KG1 (cell line): ENCODE measurements at places on chromosomes 12 and 14.

GRCh38 chr12:2244013-2244861 is 191.4 kb downstream of the CACNA1C start:
- DNase-seq, result no peak

DNA sequence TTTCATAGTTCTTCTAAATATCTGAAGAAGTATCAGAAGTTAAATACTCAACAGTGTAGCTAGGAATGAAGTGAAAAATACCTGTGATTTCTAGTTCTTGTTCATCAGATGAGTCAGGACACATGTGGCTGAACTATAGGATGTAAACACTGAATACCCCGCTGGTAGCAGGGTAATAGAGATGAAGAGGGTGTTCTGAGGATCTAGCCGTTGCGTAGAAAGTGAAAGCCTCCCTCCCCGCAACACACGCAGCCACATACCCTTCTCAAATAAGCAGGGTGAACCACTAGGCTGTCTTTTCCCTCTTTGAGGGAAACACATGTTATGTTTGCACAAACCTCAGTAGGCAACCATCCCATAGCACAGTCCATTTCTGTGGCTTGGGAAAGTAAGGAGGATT is 16.4 kb upstream of the RNASE12 start:
- no peak for DNase-seq

GRCh38 chr12:43758247-43758727 is 303 bp downstream of the PUS7L start:
- DNase-seq, result no peak

DNA sequence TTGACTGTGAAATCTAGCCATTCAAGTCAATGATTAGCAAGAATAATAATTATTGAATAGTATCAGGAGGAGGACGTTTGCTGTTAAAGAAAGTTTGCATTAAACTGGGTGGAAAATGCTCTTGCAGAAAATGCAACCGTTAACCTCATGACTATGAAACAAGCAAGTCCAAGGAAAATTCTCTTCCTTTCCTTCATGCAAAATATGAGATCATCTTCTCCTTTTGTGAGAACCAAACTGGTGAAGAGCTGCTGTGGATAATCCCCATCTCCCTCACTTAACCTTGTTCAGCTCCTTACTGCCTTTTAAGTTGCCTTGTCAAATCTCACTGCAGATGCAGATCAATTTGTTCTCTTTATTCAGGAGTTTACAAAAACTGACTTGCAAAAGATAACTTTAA is 142.5 kb downstream of the BCAT1 start:
- no peak for DNase-seq

DNA sequence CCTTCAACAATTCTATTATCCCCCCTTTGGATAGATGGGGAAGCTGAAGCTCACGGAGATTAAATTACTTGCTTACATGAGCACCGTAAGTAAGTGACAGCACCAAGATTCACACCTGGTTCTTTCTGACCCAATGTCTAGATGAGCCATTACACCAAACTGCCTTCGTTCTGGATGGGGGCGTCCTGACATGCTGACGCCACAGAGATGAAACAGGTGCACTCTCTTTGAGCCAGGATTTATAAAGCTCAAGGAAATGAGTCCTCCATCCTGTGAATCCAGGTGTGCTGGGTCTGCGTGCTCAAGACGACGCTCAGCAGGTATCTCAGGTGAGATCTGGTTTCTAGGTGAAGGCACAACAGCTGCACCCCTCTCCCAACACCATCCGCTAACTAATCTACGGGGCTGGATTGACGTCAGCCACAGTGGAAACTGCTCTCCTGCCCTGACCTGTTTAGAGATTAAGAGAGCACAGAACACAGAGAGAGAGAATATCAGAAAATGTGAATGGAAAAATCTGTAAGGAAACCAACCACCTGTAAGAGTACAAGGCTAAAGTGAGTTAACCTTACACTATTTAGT is 61.6 kb downstream of the KSR2 start:
- DNase-seq, result no peak

- peak; percentile 55 for DNase-seq
These were observed at the start of gene HDAC7 for GRCh38 chr12:47819896-47820630. HDAC7 (minus strand) TSS chr12:47819903; CDS start chr12:47819785, 118 bp downstream.

- DNase-seq, result no peak
These were observed 307.0 kb downstream of the PCNX1 start for GRCh38 chr14:71214241-71214640.

GRCh38 chr12:112288638-112289037 is 93.6 kb downstream of the HECTD4 start:
- no peak for DNase-seq

GRCh38 chr12:87311206-87311605 is 718.0 kb downstream of the C12orf50 start:
- DNase-seq, result no peak

DNA sequence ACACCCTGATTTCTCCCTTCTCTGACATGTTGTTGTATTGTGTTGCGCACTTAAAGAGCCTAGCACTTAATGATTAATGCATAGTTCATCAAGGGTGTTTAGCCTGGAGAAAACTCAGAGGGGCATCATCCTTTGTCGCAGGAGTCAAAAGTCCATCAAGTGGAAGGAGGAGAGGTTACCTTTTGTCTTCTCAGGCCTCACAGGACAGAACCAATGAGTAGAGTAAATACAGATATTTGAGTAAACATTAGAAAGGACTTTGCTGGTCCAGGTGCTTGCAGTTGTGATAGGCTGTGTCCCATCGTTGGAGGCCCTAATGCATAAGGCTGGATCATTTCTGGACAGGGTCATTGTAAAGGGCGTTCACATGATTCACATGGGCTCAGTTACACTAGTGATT is 430.9 kb downstream of the PCNX1 start:
- DNase-seq, result no peak

GRCh38 chr14:101228949-101229541 is 325.5 kb upstream of the RTL1 start:
- no peak for DNase-seq

GRCh38 chr12:109847142-109847735 is 14.0 kb upstream of the TRPV4 start:
- no peak for DNase-seq

DNA sequence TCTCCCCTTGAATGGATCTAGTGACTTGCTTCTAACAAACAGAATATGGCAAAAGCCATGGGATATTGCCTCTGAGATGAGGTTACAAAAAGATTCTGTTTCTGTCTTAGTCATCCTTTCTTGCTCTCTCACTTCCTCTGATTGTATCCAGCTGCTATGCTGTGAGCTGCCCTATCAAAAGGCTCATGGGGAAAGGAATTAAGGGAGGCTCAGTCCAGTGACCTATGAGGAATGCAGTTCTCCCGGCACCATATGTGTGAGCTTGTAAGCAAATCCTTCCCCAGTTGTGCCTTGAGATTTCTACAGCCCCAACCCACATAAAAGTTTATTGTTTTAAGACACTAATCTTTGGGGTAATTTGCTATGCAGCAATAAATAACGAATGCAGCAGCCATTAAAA is 183.1 kb downstream of the KLHL28 start:
- DNase-seq, result no peak

- DNase-seq, result no peak
These were observed 44.8 kb downstream of the CACNA1C start for GRCh38 chr12:2097617-2098016.

DNA sequence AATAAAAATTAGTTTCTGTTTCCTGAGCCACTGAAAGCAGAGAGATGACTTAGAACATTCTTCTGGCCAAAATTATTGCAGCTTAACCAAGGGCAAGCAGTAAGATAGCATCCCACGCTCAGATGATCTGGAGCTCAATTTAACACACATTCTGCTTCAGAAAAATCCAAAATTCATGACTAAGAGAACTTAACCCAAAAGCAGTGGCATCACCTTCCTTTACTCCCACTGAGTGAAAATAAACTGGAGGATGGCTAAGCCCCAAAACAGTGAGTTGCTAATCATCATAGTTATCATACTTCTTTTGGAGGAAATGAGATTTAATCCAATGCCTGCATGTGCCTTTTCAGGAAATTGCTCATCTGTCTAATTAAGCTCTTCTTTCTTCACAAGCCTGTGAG is 195.4 kb downstream of the DUSP6 start:
- DNase-seq, result peak; percentile 77

DNA sequence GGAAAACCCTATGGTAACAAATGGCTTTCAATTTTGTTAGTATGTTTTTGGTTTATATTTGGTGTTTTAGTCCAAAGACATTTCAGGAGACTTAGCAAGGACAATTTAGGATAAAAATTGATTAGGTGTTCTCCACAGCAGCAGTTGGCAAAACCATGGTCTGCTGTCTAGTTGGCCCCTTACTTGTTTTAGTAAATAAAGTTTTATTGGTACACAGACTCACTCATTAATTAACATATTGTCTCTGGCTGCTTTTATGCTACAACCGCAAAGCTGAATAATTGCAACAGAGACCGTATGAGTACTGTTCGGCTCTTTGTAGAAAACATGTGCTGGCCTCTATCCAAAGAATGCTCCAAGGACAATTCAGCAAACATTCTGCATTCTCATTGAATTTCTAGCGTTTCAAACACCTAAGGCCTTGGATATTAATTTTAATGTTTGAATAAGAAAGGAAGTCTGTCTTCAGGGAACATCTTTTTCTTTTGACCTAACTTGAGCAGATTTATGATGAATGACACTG is 77.7 kb downstream of the CCDC92 start:
- DNase-seq, result no peak

- no peak for DNase-seq
These were observed 25.5 kb downstream of the CEP83 start for GRCh38 chr12:94434171-94434570.

- DNase-seq, result no peak
These were observed 390.0 kb downstream of the EGLN3 start for GRCh38 chr14:33560718-33561431.

GRCh38 chr12:90938451-90938850 is 16.5 kb downstream of the CCER1 start:
- no peak for DNase-seq

- DNase-seq, result no peak
These were observed 68.0 kb downstream of the PTPRR start for GRCh38 chr12:70852416-70853150.

DNA sequence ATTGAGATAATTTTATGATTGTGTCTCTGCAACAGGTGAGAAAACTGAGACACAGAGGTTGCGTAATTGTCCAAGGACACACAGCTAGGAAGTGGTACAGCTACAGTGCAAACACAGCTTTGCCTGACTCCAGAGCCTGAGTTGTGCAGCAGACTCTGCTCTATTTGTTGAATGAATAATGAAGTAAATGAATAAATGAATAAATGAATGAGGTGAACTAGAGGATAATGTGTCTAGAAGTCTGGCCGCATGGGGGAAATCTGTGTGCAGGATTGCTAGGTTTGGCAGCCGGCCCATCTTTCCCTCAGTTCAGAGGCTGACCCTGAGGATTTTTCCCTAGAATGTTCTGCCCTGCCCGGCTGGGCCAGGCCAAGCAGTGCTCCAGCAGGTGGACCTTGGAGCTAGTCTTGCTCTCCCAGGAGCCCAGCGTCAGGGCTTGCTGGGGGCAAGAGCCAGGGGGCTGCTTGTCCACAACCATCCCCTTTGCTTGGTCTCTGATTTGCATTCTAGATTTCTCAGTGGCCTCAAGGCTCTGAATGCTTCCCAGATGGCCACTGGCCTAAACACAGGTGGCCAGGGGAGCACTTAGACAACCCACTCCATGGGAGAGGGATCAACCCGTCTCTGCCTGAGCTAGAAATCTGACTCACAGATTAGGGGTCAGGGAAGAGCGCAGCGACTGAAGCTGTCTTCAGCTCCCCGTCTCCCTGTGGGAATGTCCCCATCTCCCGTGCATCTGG is 225.2 kb downstream of the C12orf75 start:
- no peak for DNase-seq

DNA sequence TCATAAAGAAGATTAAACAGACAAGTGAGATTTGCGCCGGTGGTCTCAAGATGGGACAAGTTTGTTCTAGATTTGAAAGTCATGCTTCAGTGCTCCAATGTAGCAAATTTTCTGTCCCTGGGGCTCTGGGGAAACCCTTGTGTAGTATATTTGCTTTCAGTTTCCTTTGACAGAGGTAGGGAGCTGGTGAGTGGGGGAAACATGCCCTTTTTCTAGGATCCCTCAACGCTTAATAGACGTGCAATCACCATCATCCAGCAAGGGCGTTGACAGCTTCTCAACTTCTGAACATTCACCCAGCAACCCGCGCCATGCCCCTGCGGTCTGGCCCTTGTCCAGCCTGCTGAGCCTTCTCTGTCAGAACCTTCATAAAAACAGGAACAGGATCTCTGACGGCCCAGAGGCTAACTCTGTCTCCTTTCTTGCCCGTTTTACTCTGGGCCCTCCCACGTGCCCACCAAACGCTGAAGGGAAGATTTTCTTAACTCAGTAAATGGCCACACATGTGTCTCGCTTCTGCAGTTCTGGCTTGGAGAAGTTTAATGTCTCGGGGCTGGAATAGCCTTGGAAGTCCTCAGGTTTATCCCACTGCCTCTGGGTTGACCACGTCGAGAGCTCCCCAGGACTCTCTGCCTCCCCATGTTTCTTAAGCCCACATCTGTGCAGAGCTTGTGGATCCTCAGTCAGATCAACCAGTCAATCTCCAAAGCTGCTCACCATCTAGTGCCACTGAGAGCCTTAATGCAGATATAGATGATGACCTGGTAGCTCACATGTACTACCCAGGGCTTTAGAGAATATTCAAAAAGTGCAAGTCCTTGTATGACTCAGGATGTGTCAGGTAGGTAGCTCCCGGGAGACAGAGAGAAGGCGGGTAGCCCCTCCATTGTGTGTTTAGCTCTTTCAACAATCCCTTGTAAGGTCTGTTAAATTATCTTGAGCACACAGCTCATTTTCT is 58.1 kb upstream of the CCND2 start:
- DNase-seq, result peak; percentile 54

DNA sequence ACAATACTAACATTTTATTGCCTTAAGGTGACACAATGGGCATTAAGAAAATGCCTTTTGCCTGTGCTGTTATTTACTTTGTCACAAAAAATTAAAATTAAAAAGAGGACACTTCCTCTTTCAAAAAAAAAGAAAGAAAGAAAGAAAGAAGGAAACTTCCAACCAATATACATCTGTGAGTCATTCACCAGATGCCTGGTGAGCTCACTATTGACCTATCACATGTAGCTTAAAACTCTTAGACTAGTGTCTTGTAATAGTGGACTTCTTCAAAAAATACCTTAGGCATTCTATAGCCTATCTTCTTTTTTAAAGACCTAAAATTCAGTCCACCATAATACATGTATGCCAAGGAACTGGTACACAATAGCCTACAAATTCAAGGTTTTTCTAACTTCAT is 4.9 kb upstream of the SOX5 start:
- DNase-seq, result no peak

DNA sequence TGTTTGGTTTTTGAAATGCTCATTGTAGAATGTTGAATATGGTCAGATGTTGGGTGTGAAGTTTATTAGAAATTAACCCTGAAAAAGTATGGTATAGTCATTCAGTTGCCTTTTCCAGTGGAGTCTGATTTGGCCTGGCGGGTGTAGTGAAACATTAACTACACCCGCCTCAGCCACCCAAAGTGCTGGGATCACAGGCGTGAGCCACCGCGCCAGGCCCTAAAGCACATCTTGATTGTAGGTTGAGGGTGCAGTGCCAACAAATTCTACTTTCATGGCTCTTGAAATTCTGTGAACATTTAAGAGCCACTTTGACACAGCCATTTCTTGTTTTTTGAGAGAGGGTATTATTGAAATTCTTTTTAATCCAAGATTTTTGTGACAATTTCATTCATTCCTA is 624.9 kb downstream of the DIO2 start:
- no peak for DNase-seq

- DNase-seq, result no peak
These were observed 83.4 kb upstream of the NTF3 start for GRCh38 chr12:5348491-5348890.
